ENCODE measurements at places on chromosomes 12 and 14.
A peak's percentile ranks its signal among the peaks of the same experiment; 100 is the strongest.

GRCh38 chr12:78878866-78879265 is 14.3 kb downstream of the SYT1 start:
- DNase-seq, result no peak

DNA sequence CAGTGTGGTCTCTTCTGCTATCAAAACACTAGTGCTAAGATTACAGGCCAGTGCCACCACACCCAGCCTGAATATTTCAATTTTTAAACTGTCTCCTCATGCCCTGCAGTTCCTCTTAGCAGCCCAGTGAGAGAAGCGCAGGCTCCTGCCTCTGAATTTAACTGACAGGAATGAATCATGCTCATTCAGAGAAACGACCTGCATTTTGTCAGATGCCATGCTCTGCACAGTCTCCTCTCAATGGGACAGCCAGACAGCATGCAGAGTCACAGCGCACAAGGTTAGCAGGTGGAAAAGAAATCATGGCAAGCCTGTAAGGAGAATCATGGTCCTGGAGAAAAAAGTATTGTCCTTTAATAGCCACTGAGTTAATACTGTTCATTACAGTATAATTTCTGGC is 691.0 kb upstream of the SEL1L start:
- no peak for DNase-seq

DNA sequence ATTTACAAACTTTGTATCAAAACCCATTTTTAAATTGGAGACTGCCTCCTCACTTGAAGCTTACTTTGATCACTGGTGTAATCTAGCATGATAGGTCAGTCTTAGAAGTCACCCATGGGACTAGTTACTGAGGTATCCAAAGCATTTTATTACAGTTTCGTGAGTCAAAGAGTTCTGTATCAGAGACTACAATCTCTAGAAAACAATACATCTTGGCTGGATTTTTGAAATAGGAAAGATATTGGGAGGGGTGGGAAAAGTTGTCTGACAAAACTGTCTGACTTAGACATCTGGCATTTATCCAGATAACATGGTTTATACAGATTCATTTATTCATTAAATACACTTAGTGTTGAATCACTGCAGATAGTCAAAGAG is 173.5 kb upstream of the PDZRN4 start:
- DNase-seq, result no peak

GRCh38 chr12:16344269-16344668 is 3.2 kb upstream of the MGST1 start:
- DNase-seq, result no peak

DNA sequence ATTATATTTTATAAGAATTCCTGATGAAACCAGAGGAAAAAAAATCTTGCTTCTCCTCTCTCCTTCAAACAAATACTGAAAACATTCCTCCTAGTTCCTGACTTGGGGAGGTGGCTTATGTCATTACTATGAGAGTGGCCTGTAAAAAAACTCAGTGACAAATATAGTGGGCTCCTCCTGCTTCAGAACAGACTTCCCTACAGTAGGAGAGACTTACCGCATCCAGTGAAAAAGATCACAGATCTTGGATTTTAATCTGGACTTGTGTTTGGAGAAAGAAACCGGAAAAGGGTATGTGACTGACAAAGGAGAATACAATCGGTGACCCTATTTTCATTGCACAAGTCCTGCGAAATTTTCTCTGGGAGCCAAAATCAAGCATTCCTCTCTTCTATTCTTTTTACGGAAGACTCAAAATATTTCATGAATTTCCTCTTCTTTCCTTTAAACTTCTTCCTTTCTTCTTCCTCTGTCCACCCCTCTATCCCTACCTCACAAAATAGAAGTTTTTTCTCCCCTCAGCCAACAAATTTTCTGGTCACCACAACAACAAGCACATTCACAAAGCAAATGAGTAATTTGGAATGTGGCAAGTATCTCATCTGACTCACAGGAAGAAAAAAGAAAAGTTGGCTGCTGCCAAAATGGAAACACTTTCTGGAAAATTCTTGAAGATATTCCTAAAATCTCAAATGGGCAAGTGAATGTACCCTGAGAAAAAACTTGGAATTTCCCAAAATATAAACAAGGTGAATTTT is 185.1 kb upstream of the CDKN3 start:
- DNase-seq, result no peak

DNA sequence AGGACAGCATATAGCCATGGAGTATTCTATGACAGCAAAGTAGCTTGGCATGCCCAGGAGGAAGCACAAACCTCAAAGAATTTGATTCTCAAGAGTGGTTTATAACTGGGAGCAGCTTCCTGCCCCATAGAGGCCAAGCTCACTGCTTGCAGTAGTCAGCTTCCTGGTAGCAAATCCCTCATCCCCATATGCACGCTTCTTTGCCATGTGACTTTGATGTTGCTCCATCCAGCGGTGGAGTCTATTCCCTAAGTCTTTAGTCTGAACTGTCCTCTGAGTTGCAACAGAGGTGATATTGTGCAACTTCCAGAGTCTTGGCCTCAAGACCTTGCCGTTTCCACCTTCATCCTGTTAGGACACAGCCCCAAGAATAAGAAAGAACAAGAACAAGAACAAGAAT is 996.8 kb upstream of the TMEM132C start:
- DNase-seq, result no peak

GRCh38 chr12:53211476-53212381 is 4.7 kb upstream of the ITGB7 start:
- DNase-seq, result no peak

DNA sequence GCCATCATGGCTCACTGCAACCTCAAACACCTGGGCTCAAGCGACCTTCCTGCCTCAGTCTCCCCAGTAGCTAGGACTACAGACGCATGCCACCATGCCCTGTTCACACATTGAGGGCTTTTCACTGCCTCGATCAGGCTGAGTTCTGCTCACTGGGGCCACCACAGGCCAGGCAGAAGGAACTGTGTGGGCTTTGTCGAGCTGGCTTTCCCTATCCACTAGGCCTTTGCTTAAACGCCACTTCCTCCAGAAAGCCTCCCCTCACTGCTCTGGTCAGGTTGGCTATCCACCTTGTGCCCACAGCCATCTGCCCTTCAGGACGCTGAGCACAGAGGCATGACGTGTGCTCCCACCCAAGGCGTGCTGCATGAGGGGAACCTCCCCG is 45.2 kb downstream of the MLXIP start:
- DNase-seq, result no peak

DNA sequence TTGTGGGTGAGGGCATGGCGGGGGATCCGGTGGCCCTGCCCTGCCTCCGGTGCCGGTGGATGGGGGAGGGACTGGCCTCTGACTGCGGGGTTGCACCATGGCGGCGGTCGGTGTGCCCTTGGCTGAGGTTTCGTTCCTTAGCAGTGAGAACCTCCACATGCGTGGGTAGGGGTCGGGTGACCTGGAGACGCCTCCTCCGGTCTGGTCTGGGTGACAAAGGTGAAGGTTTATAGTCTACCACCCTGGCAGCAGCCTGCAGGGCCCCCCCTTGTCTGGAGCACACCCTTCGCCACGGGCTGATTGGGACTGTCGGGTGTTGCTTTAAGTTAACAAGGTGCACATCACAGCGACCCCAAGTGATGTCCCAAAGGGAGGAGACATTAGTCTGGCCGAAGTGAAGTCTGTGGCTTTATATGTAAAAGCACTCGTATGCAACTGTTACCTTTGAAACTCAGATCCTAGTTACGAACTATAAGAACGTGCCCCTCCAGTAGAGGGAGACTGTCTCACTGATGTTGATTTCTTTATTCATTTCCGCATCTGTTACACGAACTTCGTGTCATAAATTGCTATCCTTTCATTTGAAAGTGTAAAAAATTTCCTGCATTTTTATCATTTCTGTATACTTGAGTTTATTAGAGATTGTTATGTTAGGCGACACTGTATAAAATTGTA is 74.4 kb downstream of the WDR20 start:
- DNase-seq, result no peak

GRCh38 chr14:32492457-32492856 is 163.4 kb downstream of the AKAP6 start:
- DNase-seq, result no peak

GRCh38 chr12:2101359-2101758 is 48.6 kb downstream of the CACNA1C start:
- no peak for DNase-seq

DNA sequence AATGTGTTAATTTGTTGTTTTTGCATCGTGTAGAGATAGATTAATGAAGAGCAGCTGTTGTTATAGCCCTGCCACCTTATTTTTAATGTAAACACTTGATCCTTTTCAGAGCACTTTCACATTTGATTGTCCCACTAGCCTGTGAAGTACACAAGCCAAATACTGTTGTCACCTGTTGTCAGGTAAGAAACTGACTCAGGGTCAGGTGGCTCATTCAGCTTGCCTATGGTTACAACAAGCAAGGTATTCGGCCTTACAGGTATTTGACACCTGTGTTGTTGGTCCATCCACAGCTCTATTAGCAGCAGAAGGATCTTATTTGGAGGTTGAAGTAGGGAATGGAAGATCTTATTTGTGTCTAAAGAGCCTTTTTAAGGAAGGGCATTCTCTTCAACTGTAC is 108.9 kb downstream of the GPR135 start:
- no peak for DNase-seq

- DNase-seq, result peak; percentile 1
Observed at GRCh38 chr12:105899589-105899988, 239.2 kb downstream of the NUAK1 start.

- DNase-seq, result no peak
Observed at GRCh38 chr14:74956027-74956279, 556 bp upstream of the PGF start.

- no peak for DNase-seq
Observed at GRCh38 chr12:112891093-112892024, 15.4 kb upstream of the OAS1 start.

GRCh38 chr14:99889268-99889667 is 96.1 kb downstream of the EML1 start:
- DNase-seq, result no peak

DNA sequence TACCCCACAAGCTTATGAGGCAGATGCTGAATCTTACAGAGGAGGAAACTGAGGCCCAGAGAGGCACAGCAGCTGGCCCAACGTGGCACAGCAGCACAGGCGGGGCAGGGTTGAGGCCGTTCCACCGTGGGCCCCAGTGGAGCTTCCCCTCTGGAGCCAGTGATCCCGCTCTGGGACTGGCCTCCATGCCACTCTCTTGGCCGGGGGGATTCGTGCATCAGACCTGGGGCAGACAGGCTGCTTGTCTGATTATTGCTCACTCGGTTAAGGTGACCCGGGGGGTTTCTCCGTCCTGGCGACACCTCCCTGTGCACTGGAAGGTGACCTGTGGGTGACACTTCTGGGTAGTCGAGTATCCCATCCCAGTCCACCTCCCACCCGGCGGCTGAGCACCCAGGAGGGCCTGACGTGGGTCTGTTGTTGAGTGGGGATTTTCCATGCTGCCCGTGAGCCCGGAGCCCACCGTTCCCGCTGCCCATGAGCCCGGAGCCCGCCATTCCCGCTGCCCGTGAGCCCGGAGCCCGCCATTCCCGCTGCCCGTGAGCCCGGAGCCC is 27.8 kb downstream of the NOC4L start:
- no peak for DNase-seq

All from C1 segment of cervical spinal cord (tissue), 14 donors.